NCI-H2029 treated with DMSO at 0.1 percent for 48 hours (cell line): ENCODE measurements at places on chromosomes 3 and 15.

DNA sequence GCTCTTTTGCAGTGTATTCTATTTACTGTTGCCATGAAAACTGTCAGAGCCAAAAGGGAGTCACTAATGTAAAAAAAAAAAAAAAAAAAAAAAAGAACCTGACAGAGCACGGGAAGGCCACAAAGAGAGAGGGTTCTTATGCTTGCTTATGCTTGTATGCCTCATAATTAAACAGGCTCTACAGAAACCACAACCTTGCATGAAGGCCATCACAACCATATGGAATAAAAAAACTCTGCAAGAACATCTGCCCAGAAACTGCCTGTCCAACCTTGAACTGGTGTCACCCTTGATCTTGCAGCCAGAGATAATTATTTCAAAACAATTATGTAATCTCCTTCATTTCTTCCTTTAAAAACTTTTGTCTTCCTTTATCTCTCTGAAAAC is 50.1 kb downstream of the CFAP20DC start:
- DNase-seq: no peak

GRCh38 chr3:16496408-16497222 is 16.9 kb downstream of the RFTN1 start:
- no peak for DNase-seq

DNA sequence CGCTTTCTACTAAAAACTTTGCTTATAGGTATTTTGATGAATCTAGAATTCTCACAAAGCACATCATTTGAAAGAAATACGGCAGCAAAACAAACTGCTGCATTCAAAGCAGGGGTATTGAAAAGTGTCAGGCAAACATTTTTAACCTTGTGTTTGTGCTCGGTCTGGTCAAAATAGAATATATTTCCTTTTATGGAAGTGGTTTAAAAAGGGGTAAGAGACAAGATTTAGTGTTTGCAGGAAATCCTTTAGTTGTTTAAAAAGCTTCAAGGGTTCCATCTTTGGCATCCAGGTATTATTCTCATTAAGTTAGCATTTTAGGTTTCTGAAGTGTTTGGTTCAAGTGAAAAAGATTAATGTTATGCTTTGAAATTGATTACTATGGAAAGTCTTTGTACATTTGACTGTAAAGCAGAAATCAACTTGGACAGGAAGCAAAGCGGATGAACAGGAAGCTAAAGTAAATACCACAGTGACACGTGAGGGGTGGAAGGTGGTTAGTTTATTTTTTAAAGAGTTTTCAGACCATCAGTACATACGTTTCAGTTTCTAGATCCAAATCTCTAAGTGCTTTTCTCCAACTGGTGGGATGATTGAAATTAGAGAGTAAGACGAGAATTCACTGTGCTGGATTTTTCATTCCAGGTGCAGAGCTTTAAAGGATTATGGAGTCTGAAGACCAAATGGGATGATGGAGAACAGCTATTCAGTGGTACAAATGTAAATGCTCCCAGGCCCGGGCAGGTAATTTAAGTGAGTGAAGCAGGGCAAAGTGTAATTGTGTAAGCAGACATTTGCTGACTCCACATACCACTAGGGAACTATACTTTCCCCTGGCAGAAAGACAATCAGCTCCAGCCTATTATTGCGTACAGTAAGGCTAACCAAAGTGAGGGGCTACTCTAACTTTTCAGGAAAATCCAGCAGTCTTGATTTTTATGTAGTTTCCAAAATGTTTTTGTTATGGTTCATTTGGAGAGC is 341.8 kb upstream of the TBL1XR1 start:
- DNase-seq: no peak

DNA sequence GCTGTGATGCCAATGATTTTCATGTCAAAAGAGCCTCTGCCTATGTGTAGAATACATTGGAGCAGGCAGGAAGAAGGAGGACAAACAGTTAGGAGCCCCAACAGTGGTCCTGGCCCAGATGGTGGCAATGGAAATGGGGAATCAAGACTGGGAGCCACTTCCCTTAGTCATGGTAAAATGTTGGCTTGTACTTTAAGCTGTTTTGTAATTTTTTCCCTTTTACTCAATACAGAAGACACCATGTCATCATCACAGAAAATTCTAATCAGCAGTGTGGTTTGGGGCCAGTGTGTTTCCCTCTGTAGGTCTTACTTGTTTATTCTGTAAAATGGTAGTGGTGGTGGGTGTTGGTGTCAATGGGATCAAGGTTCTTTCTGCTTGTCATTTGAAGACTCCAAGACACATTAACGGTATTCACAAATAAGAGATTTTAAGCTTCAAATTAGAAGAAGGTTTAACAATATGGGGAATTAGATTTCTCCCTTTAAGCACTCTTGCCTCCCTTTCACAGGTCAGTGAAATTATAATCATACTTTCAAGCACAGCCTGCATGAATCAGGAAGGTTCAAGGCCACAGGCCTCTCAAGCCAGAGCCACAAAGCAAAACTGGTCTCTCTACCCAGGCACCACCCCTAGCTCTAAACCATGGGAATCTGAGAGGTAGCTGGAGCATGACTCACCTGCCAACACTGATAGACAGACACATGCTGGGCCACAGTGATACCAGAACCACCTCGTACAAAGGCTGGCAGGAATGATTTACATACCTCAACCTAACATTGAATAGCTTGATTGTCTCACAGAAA is 24.9 kb downstream of the SIAH2 start:
- DNase-seq: no peak

GRCh38 chr15:40985541-40986330 is 32.5 kb downstream of the CHAC1 start:
- DNase-seq: no peak

DNA sequence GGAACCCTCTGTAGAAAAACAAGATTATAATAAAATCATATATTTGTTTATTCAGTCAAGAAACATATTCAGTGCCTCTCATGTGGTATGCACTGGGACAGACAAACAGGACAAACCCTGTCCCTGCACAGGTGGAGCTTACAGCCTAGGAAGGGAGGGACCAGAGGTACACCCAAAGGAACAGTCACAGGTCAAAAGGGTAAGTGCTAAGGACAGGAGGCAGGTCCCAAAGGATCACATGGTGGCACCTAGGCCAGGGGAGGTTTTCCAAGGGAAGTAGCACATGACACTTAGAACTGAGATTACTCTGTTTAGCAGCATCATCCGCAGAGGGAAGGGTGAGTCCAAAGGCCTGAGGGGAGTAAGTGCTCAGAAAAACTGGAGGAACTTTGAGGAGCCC is 254.4 kb upstream of the ARRDC4 start:
- DNase-seq: no peak

DNA sequence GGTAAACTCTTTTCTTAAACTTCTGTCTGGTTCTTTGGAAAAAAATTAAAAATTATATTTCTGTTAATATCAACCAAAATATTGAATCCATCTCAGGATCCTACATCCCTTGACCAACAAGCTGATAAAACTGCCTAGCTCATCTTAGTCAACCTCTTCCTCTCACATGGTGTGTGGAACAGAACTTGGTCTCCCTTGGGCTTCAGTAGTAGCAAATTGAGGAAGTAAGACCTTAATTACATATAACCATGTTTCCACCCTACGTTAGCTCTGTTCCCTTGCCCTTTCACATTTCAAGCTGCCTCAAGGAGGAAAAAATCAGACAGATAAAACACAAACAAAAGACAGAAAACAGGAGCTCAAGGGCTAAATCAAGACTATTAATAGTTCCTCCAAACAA is 116.4 kb downstream of the GREM1 start:
- DNase-seq: no peak

DNA sequence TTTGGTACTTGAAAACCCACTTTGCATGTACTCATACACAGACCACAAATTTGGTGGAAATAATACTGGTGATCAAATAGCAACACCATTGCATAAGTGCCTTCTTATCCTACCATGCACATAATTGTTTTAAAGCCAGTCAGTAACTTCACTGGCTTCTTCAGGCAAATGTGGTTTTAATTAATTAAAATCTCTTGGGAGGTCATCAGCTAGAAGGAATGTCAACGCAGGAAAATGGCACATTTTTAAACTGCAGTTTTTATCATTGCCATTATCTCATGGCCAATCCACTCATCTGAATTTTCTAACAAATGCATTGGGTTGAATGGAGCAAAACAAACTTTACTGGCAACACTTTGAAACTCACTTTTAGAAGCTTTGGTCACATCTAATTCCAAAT is 105.7 kb upstream of the ZPLD1 start:
- DNase-seq: no peak

GRCh38 chr3:60792249-60792852 is 458.9 kb downstream of the FHIT start:
- no peak for DNase-seq

DNA sequence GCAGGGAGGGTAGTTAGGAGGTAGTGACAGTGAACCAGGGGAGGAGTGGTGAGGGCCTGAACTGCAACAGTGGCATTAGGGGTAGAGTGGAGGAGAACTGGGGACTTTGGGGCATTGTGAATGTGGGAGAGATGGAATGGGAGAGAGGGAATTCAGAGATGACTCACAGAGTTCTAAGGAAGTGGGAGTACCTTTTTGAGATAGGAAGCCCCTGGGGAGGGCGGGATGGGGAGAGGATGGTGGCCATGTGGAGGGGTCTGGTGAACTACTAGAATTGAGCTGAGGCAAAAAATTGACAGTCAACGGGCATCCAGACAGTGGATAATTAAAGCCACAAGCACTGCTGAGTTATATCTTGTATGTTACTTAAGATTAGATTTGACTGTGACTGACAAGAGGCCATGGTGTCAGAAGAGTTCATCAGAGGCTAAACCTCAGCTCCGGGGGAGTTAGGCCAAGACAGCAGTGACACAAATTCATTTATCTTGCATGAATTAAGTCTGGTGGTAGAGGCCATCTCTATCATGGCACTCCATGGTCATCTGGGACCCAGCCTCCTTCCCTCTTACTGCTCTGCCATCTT is 34.0 kb downstream of the PLEKHO2 start:
- DNase-seq: no peak

- no peak for DNase-seq
Observed at GRCh38 chr15:70653426-70653825, 109.9 kb downstream of the UACA start.

DNA sequence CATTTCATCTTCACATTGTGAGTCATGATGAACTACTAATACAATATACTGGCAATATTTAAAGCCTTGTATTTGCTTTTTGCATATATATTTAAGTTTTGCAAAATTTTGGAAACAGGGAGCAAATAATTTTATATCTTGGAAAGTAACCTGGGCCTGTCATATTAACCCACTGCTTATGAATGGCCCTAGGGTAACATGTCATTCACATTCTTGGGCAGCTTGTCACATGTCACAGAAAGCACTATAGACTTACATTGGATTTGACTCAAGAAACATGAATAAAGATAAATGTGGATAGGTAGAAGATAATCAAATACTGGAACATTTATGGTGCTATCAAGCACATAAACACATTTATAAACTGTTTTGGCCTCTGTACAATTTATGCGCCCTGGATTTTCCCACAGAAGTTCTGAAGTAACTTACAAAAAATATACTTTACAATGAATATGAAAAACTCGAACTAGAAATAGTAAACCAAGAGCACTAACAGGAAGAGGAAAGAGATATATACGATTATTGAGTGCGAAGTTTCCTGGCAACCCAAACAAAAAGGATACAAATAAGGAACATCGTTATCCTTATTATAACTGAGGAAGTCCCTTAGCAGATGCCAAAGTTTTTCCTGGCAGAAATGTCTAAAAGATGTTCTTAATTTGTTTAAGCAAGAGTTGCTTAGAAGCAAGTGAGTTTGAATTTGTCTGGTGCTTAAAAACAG is 257.2 kb downstream of the RBMS3 start:
- no peak for DNase-seq

DNA sequence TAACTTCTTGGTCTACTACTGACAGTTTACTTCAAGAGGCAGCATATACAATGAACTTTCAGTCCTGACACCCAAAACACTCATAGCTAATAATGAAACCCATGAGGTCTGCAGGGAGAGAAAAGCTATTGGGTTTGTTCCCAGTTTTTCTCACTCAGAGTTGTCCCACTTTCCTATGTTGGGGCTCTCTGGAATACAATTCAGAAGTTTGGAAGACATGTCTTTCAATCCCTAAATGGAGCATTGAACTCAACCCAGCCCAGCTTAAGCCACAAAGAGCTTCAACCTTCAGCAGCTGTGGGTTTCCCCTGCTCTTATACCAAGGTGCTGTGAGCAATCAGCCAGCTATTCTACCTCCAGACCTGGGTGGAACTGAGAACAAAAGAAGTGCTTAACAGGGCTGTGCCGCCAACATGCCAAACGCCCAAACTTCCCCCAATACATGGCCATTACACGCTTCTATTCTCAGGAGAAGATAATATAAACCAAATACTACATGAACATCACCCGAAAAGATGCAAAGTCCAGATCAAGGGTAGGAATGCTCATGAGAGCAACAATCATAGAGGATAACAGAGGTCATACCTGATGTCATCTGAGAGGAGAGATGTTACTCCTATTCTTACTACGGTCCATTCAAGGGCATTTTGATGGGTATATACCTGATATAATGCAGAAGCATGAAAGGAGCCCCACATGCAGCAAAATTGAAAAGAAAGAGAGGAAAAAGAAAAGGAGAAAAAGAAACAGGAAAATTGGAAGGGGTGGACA is 131.2 kb upstream of the TGFBR2 start:
- no peak for DNase-seq

DNA sequence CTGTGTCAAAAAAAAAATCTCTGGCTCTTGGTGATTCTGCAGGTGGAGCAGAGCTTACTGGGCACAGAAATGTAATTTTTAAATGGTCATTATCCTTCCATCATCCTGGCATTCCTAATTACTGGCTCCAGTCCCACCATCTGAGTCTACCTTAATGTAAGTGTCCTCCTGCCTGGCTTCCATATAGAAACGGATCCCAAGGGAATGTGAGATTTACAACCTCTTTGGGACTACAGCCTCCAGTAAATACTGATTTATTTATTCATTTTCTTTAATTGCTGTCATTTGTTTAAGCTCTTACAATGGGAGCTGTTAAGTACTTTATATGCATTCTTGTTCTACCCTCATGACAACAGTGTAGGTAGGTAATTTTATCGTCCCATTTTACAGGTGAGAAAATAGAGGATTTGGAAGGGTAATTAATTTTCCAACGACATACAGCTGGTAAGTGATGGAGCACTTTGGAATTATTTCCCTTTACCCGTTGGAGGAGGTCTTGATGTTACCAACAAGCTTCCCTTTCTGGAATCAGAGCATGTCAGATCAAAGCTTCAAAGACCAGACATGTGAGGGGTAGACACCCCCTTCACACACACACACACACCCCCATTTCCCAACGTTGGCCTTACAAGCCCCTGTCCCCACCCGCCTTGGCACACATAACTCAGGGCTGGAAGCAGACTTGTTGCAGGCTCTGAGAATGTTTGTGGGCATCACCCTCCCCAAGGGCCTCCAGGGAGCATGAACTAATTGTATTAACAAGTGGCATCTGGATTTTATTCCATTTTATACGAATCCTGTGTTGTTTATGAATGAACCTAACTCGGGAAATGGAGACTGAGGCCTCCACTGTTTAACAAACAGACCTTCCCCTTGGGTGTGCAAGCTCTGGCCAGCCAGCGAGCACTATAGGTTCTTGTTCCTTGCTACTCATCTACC is 116.9 kb downstream of the ALDH1A2 start:
- DNase-seq: no peak
